ENCODE measurements at places on chromosomes 1 and 21.

DNA sequence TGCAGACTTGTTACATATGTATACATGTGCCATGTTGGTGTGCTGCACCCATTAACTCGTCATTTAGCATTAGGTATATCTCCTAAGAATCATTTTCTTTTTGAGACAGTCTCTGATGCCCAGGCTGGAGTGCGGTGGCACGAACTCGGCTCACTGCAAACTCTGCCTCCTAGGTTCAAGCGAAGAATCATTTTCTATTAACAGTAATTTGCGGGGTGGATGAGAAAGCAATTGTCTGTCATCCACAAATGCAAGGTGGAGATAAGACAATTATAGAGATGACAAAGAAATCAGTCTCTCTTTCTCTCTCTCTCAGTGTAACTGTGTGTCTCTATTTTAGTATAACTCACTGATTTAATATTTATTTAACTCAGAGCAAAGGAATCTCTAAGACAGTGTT lies 131.0 kb upstream of the KIAA1614 start:
- DNase-seq: no peak

GRCh38 chr21:33380483-33380998 lies 22.7 kb upstream of the IFNGR2 start:
- DNase-seq: peak; percentile 94

GRCh38 chr1:3599286-3599811 lies 12.0 kb downstream of the MEGF6 start:
- DNase-seq: no peak

DNA sequence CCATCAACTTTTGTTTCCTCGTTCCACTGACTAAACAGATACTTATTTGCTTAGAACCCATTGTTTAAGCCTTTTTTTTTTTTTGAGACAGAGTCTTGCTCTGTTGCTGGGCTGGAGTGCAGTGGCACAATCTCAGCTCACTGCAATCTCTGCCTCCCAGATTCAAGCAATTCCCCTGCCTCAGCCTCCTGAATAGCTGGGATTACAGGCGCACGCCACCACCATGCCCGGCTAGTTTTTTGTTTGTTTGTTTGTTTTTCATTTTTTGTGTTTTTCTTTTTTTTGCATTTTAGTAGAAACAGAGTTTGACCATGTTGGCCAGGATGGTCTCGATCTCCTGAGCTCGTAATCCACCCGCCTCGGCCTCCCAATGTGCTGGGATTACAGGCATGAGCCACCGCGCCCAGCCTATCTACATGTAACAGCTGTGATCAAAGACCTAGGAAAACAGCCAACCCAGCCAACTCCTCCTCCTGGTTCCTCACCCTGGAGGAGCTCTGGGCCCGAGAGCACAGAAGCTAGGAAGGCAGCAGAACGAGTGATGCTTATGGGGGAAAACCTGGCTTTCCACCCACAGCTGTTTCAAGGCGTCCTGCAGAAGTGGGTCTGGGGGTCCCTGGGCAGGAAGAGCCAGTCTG lies 32.9 kb downstream of the KCNN3 start:
- DNase-seq: no peak

DNA sequence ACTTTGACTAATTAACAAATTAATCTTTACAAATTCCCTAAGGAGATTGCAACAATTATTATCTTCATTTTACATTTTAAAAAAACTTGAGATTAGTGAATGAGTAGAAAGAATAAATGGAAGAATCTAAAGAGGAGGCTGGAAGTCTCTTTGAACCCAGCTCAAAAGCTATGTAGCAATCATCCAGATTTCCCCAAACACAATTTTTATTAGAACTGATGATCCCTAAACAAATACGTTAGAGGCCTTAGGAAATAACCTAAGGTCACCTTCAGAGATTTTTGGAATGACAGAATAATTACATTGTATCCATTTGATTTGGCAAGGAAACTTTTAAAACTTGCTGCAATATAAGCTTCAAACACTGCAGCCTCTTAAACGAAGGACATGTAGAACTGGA lies 242.4 kb upstream of the LYPLAL1 start:
- DNase-seq: no peak
